ENCODE measurements at places on chromosomes 11 and 22. TPM values are rescaled to one million over a fixed set of nuclear protein-coding genes. Genes with fewer than 3 reads are reported as not detected.

INSC gene
- total RNA-seq: 3.1 TPM

KRTAP5-7 gene
- not detected for total RNA-seq

CCDC116 gene
- total RNA-seq: 0.22 TPM

GRCh38 chr11:31798554-31799434, 12.3 kb downstream of the PAX6 start:
- DNase-seq: peak; percentile 52

DNA sequence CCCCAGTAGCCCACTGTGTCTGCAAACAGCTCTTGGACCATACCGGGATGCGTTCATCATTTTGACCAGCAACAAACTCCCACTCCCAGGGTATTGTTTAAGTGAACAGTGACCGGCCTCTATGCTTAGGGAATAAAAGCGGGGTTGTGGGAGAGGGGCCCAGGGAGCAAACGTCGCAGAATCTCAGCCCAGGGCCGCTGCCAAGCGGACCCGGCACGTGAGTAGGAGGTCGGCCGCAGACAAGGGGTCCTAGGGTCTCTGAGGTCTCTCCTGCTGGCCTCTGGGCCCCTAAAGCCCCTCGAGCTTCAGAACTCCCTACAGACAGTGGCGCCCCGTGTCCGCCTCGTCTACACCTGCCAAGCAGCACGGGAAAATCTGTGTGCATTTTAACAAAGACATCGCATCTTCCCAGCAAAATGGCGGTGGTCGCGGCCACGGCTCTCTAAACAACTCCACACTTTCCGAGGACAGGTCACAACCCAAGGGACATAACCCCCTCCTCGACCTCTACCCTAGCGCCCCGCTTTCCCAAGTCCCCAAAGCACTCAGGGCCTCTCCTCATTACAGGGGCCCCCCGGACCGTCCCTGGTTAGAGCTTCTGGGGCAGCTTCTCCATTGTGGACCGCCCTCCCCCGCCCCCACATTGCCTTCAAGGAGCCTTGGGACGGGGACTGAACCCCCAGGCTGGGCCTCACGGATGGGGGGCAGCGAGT, 3.9 kb upstream of the GCAT start:
- DNase-seq: no peak

DNA sequence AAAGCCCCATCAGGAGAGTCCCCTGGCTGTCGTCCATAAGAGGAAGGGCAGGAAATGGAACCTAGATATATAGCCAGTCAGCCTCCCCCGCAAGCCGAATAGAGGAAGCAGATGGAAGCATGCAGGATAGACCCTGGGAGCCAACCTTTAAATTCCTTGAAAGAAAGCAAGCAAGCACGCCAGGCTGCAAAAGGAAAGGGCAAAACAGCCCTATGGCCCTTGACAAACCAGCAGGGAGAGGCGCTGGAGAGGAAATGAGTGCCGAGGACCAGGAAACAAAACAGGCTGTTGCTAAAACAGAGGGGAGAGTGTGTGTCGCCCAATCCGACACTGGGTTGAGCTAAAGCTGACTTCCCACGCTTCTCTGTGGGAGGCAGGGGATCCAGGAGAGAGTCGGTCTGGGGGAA, 203.5 kb upstream of the MTNR1B start:
- no peak for DNase-seq

DNA sequence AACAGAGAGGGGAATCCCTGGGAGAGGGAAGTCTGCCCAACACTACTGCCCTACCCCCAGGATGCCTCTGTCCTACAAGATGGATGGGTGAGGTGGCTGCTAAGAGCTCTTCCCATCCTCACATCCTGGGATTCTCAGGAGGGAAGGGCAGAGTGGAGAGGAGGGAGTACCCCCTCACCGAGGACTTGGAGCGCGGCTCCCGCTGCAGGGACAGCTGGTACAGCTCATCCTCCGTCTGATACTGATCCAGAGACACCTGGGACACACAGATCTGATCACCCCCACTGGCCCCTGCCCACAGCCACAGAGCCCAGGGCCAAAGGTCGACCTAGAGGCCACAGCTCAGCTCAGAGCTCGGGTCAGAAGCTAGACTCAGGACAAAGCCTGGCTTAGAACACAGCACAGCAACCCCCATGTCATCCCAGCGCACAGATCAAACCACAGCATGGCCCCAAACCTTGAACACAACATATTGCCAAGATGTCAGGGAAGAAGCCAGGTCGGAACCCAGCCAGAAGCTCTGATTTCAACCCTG, 8.2 kb downstream of the RASGRP2 start:
- DNase-seq: no peak
